ENCODE measurements at places on chromosomes 11 and 22.

GRCh38 chr11:130448039-130448415 is 418 bp upstream of the ADAMTS15 start:
- DNase-seq = no peak

DNA sequence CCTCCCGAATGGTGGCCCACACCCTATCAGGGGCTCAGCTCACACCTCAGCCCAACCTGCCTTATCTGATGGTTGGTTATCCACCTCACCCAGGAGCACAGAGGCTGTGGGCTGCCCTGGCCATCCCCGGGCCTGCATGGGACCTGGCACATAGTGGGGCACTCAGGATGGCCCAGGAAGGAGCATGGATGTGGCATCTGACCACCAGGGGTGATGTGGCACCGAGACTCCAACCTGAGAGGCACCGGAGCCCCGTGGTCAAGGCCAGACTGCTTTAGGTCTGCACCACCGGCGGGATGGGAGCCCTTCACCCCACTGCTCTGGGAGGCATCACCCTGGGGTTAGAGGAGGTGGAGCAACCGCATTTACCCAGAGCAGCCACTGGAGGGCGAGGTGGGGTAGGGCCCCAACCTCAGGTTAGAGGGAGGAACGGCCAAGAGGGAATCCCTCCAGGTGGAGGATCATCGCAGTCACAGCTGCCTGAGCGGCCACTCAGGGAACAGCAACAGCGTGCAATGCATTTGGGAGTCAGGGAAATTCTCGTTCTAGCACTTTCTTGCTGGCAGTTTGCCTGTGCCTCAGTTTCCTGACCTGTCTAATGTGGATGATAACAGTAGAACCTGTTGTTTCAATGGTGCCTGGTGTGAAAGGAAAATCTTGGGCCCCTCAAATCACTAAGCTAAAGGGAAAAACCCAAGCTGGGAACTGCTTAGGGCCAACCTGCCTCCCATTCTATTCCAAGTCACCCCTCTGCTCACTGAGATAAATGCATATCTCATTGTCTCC is 52.9 kb upstream of the CARS1 start:
- no peak for DNase-seq

GRCh38 chr11:13826505-13827278 is 135.8 kb upstream of the SPON1 start:
- no peak for DNase-seq

DNA sequence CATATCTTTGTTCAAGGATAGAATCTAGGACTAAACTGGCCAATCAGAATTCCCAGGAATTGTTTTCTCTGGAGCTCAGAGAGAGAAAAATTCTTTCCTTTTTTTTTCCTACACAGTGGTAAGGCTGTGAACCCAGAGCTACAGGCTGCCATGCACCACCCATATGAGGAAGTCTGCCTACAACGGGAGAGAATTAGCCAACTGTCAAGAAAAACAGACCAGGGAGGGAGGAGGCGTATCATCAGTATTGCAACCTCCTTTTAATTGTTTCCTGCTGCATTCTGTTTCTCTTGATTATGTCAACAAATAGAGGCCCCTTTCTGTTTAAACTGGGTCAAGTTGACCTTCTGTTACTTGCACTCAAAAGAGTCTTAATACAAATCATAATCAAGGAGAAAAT is 176.5 kb upstream of the UBASH3B start:
- no peak for DNase-seq

GRCh38 chr11:117612177-117612576 is 184.8 kb downstream of the DSCAML1 start:
- no peak for DNase-seq

DNA sequence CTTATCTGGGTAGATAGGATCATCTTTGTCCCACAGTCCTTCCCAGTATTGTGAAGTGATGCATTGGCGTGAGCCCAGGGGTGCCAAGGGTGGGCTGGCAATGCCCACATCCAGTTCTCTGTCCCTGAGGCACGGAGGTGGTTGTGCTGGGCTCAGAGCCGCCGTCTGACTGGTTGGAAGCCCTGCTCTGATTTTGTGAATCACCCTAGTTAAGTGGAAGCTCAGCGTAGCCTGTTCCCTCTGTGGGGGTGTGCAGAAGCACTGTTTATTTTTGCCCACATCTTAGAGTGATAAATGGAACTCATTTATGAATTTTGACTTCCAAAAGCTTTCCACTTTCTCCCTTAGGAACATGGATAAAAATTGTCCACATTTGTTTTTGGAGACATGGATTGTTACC is 13.6 kb downstream of the BCR start:
- DNase-seq = no peak

Data from stimulated activated CD4-positive, alpha-beta T cell treated with anti-CD3 and anti-CD28 coated beads, Interleukin-12 subunit alpha, Interleukin-12 subunit beta, amount 100 ng/mL, for 24 hours (primary cell).